Smooth muscle cell of the brain vasculature (primary cell): ENCODE measurements at places on chromosomes 6 and 20.

- no peak for DNase-seq
Measured at GRCh38 chr6:42387336-42387735, 64.4 kb downstream of the TRERF1 start.

DNA sequence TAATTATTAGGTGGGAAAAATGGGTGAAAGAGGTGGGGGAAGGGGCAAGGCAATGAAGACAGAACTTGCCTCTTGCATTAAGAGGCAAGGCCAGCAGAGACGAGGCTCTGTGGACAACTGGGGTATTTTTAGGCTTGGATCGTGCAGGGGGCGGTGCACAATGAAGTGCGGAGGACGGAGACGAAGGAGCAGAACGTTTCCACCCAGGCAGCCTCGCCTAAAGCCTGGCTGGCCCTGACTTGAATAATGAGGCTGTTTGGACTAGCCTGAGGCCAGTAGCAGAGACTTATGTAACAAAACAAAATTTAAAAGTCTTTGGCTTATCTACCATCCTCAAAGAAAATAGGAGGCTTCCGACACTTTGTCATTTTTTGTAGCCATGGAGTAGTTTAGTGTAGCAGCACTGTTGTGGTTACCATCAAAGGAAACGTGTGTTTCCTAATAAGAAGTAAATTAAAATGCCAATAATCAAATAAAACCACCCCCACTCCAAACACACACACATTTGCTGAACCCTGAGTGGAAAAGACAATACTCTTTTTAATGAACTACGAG lies 370.0 kb upstream of the CNR1 start:
- no peak for DNase-seq

- no peak for DNase-seq
Measured at GRCh38 chr6:18207438-18207837, 52.2 kb downstream of the KDM1B start.

DNA sequence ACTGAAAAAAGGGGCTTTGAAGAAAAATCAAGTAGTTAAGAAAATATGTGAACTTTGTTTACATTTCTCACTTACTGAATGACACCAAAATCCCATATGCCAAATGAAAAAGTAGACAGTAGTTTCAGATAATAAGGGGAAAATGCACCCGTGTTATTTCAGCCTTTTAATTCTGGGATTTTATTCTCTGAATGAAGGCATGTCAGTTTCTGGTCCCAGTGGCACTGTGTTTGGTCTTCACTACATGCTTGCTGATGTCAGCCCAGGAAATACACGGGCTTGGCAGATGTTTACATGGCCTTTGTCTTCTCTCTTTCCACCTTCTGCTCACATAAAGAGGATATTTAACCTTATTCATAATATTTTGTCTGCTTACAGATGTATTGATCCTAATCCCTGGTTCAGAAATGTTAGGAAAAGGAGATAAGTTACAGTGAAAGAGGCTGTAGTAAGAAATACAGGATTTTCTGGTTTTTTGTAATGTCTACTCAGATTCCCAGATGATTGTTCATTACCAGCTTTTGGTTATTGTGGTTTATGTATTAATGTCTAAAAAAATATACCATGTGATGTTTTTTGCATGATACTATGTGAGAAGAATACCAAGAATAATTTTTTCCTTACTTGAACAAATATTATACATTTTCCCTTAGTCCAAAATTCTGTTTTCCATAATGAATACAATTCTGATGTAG lies 27.7 kb downstream of the DSE start:
- DNase-seq = no peak

DNA sequence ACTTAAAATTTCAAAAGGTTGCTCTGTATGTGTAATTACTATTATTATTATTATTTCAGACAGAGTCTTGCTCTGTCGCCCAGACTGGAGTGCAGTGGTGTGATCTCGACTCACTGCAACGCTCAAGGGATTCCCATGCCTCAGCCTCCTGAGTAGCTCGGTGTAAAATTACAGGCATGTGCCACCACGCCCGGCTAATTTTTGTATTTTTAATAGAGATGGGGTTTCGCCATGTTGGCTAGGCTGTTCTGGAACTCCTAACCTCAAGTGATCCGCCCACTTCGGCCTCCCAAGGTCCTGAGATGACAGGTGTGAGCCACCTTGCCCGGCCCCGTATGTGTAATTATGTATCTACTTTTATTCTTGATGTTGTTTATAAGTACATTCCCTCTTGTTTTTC lies 65.3 kb upstream of the ZNF217 start:
- no peak for DNase-seq
